ENCODE measurements at places on chromosomes 7 and 10. TPM values are rescaled to one million over a fixed set of nuclear protein-coding genes. Genes with fewer than 3 reads are reported as not detected.

Gene SPDYE2
- total RNA-seq: not detected

Gene UNCX
- total RNA-seq: not detected

Gene NRCAM
- 73.8 TPM for total RNA-seq

Gene SYT15
- 2.7 TPM for total RNA-seq

Gene NUPR2
- not detected for total RNA-seq
